WTC11 (cell line): ENCODE measurements at places on chromosomes 11 and 22.

DNA sequence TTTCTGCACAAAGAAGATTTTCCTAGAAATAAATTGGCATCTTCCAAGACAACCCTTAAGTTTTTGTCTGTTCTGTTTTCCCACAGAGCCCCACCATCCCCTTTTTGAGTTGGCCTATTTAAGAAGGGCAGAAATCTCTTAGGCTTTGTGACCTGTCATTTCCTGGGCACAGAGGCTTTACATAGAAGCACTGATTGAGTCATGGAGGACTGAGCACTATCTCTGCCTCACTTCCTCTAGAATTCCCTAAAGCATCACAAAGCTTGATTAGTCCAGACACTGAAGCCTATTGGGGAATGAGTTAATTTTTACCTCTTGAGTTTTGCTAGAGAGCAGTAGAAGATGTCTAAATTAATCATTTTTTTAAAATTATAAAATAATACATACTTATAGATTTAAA is 25.4 kb downstream of the TRIM44 start:
- no peak for DNase-seq

- no peak for DNase-seq
These were observed 264.5 kb upstream of the SORL1-AS1 start for GRCh38 chr11:121717296-121717695.

DNA sequence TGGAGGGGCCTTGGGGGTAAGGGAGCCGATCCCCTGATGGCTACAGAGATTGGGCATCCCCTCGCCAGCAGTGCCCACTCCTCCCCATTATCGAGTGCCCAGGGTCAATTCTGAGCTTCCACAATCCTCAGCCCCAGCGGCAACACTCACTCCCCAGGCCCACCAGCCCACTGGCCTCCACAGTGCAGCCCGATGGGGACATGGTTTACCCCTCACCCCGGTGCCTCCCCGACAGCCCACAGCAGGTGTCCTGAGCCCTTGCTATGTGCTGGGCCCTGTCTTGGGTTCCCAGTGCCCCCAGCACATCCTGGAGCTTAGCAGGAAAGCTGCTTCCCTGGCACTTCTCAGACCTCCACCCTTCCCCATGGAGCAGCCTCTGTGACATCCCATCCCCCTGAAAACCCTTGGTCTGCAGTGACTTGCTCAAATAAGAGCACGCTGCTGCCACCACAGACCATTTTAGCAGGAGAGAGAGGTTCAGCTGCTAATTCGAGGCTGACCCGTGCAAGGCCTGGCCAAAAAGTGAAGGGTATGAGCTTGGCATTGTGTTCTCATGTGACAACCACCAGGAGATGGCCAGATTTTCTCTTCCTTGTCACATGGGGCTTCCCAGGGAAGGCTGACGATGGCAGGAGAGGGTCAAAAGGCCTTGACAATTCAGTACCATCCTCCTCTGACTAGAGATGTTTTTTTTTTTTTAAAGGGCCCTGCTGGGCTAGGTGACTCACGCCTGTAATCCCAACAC is 23.6 kb downstream of the KCNJ4 start:
- no peak for DNase-seq

GRCh38 chr22:36360871-36361383 is 26.8 kb downstream of the MYH9 start:
- DNase-seq: no peak
